ENCODE measurements at places on chromosomes 6 and 20. TPM values are rescaled to one million over a fixed set of nuclear protein-coding genes. Genes with fewer than 3 reads are reported as not detected.

DNA sequence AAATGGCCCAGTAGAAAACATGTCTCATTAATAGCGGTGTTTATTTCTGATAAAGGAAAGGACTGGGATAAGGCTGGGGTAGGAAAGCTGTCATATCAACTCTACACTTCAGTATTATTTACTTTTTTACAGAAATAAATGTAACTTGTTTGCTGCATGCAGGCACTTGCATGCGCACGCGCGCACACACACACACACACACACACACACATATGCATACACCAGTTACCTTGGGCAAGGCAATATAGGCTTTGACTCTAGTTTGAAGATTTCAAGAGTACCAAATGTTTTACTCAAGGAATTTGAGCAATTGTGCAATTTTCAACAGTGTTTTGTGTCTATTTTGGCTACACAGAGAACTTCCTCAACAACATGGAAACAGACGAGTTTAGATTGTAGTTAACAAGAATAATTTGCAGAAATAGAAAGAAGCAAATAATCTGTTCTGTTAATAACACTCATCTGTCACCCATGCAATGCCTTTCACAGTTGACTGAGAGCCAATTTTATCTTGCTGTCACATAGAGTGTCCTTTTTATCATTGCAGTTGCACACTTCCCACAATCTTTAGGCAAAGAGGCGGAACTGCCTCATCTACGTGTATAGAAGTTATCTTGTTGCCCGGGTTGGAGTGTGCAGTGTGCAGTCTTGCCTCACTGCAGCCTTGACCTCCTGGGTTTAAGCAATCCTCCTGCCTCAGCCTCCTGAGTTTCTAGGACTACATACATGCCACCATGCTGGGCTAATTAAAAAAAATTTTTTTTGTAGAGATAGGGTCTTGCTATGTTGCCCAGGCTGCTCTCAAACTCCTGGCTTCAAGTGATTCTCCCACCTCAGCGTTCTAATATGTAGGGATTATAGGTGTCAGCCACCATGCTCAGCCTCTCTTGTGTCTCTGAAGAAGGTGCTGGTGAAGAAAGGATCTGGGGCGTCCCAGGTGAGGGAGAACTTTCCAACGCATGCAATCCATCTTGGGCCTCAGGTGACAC is 74.8 kb upstream of the SHLD1 start:
- peaks cover 7% of the 10 kb centered on the region for H3K4me1 ChIP-seq
- H3K4me3 ChIP-seq: no peak overlapping the region
- no peaks in the 10 kb centered on the region for H3K27me3 ChIP-seq
- DNase-seq: no peak

DNA sequence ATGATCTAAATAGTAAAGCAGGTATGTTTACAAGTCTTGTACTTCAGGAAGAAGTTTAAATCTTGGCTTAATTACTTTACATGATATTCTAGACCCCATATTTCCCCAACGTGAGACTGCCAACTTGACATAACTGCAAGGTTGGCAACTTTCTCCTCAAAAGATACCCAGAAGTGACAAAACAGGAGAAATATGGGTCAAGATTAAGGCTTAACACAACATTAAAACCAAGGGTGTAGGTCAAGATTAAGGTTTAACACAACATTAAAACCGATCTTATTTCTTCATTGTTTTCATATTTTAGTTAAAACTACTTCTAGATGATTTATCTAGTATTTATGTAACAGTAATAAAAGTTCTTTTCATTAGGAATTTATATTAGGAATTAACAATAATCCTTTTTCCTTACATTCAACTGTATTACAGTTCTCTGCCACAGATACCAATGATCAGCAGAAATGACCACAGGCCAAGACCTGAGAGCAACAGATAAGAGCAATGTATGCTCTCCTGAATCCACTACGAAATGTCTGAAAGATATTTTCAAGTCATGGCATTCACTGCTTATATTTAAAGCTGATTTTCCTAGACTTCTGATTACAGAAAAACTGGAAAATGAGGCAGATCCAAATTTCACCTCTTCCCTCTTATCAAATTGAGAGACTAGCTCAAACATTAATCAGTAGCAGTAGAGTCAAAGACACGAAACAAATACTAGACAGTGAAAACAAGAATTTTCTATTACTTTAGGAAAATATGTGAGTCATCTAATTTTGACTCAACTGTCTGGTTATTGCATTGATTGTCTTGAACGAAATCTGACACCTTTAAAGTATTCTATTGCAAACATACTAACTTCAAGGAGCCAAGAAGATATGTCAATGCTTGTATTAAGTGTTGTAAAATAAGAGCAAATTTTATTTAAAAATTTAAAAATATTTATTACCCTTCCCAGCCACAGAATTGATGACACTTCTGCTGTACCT is 72.3 kb downstream of the RNGTT start:
- no peak for DNase-seq
- no peaks in the 10 kb centered on the region for H3K27me3 ChIP-seq
- no peak overlapping the region for H3K27ac ChIP-seq
- H3K4me1 ChIP-seq: no peaks in the 10 kb centered on the region
- H3K36me3 ChIP-seq: peaks cover 26% of the 10 kb centered on the region

GRCh38 chr6:3755637-3756545 is 4.4 kb upstream of the PXDC1 start:
- H3K27me3 ChIP-seq: peaks cover 41% of the 10 kb centered on the region
- DNase-seq: no peak
- H3K4me1 ChIP-seq: peaks cover 3% of the 10 kb centered on the region

GRCh38 chr6:136038531-136038930 is 187.0 kb downstream of the PDE7B start:
- H3K4me1 ChIP-seq: peaks cover 11% of the 10 kb centered on the region
- H3K27me3 ChIP-seq: peaks cover 7% of the 10 kb centered on the region
- H3K36me3 ChIP-seq: peaks cover 5% of the 10 kb centered on the region

SLC17A1 gene
- total RNA-seq: 0.28 TPM

- H3K4me1 ChIP-seq: peaks cover 15% of the 10 kb centered on the region
- no peak overlapping the region for H3K27ac ChIP-seq
- H3K4me3 ChIP-seq: no peak overlapping the region
- peak; percentile 64 for DNase-seq
These were observed 158.4 kb downstream of the GPX5 start for GRCh38 chr6:28683945-28684538.

MUC21 gene
- not detected for total RNA-seq

DNA sequence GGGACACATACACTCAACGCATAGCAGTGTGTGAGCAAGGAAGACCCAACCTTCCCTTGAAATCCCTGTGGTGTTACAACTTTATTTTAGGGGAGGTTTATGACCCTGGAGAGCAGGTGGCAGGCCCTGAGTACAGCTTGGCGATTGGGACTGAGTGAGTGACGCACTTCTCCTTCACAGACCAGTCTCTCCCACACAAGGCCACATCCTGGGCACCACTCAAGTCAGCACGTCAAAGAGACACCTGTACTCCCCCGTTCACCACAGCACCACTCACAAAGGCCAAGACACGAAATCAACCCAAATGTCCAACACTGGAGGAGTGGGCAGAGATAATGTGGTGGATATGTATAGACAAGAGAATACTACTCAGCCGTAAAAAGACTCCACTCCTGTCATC is 57.0 kb upstream of the FRMD1 start:
- no peak overlapping the region for H3K27ac ChIP-seq
- H3K4me3 ChIP-seq: no peak overlapping the region
- no peaks in the 10 kb centered on the region for H3K4me1 ChIP-seq
- no peaks in the 10 kb centered on the region for H3K36me3 ChIP-seq

- H3K4me3 ChIP-seq: no peak overlapping the region
- H3K4me1 ChIP-seq: no peaks in the 10 kb centered on the region
- H3K27me3 ChIP-seq: peaks cover 12% of the 10 kb centered on the region
- DNase-seq: no peak
- no peaks in the 10 kb centered on the region for H3K36me3 ChIP-seq
These were observed 41.5 kb downstream of the DSE start for GRCh38 chr6:116412270-116412669.

DNA sequence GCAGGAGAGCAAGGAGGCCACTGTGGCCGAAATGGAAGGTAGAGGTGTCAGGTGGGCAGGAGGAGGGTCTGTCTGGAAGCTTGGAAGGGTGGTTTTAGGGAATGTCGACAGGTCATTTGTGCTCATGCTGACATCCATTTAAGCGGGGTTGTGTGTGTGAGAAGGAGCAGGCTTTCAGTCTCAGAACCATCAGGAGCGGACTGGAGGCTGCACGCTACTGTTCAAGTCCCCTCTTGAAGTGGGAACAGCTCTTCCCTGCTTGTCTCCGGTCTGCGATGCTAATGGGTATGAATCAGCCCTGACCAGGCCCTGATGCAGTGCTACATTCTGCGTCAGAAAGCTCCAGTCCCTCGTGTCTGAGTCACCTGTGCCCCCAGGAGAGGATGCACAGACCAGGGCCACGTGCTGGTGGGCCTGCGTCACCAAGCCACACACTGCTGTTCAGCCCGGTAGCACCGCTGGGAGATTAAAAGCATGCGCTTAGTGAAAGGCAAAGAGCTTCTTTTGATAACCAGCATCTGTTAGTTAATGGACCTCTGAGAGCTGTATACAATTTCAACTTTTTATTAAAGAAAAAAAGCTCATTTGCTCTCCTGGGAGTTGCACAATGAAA is 58.0 kb downstream of the APCDD1L start:
- H3K27me3 ChIP-seq: no peaks in the 10 kb centered on the region
- peaks cover 8% of the 10 kb centered on the region for H3K36me3 ChIP-seq
- no peak for DNase-seq
- H3K4me1 ChIP-seq: no peaks in the 10 kb centered on the region
- no peak overlapping the region for H3K4me3 ChIP-seq

GRCh38 chr6:72933233-72933632 is 292.1 kb downstream of the KHDC1L start:
- no peaks in the 10 kb centered on the region for H3K4me1 ChIP-seq
- no peaks in the 10 kb centered on the region for H3K36me3 ChIP-seq
- no peaks in the 10 kb centered on the region for H3K27me3 ChIP-seq
- no peak overlapping the region for H3K27ac ChIP-seq
- DNase-seq: no peak

- no peak overlapping the region for H3K4me3 ChIP-seq
- H3K27ac ChIP-seq: no peak overlapping the region
- no peaks in the 10 kb centered on the region for H3K36me3 ChIP-seq
- H3K4me1 ChIP-seq: peaks cover 17% of the 10 kb centered on the region
These were observed 357.6 kb upstream of the ARID1B start for GRCh38 chr6:156419594-156419993.

GRCh38 chr20:12554426-12554825 is 454.3 kb upstream of the SPTLC3 start:
- H3K4me1 ChIP-seq: no peaks in the 10 kb centered on the region
- H3K27ac ChIP-seq: no peak overlapping the region
- H3K4me3 ChIP-seq: no peak overlapping the region
- no peaks in the 10 kb centered on the region for H3K27me3 ChIP-seq
- no peaks in the 10 kb centered on the region for H3K36me3 ChIP-seq
